ENCODE measurements at places on chromosomes 2 and 18. TPM values are rescaled to one million over a fixed set of nuclear protein-coding genes. Genes with fewer than 3 reads are reported as not detected.

- no peak for DNase-seq
These were observed 199.7 kb downstream of the TPGS2 start for GRCh38 chr18:36629138-36629530.

DNA sequence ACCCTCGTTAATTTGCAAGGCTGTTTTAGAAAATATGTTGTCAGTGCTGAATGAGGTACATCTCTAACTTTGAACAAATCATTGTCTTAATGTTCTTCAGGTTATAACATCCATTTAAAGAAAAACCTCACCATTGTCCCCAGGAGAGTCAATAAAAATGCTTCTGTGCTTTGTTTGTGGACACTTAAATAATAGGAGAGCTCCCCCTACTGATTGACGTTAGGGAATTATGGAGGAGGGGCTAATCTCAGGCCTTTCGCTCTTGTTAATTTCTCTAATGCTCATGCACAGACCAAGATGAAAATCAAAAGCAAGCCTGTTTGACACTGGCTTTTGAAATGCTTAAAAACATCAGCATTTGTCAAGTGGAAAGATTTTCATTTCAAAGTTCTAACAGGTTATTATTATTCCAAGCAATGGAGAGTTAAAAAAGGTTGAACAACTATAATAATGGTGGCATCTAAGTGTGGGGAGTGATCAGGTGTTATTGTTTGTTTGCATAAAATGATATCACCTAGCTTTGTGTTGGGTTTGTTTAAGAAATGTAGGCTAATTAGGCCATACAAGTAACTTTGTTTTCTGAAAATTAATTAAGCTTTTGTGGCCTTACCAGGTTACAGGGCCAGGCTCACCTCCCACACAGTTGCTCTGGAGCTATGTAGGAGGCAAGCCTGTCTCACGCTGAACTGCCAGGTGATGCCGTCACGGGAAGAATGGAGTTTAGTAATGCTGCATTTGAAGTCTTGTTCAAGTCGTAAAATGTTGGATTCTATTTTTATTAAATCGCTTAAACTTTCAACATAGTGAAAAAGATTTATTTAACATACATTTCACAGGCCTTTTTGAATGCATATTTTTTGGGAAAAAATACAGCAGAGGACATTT is 51.7 kb upstream of the SMIM21 start:
- peak; percentile 28 for DNase-seq

- DNase-seq: no peak
These were observed 242.4 kb downstream of the LPIN1 start for GRCh38 chr2:11988691-11989353.

- no peak for DNase-seq
These were observed 3.6 kb upstream of the KIAA2012 start for GRCh38 chr2:202069170-202070067.

Gene G6PC2
- total RNA-seq: not detected

DNA sequence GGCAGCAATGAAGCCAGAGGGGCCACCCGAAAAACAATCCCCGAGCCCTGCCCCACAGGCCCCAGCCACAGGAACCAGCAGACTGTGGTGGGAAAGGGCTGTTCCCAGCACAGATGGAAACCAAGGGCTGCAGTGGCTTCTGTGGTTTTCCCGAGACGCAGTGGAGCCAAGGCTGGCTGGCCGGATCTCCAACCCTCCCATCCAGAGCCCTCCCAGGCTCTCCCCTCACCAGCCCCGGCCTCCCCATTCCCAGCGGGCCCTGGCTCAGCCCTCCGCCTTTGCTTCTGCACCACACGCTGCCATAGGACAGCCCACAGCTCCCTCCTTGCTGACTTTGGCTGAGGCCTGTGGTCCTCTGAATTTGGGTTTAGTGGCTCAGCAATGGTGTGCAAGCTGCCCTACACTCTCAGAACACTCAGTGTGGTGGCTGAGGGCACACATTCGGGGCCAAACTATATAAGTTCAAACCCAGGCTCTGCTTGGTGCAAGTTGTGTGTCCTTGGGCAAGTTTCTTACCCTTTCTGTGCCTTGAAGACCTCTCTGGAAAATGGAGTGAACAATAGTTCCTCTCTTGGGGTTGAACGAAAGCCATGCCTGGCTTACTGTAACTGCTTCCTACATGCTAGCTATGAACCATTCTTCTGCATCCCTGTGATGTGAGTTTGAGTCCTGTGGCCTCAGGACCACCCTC is 200.1 kb downstream of the SMAD7 start:
- DNase-seq: no peak

GRCh38 chr2:43000242-43001054 is 208.1 kb upstream of the HAAO start:
- DNase-seq: no peak

DNA sequence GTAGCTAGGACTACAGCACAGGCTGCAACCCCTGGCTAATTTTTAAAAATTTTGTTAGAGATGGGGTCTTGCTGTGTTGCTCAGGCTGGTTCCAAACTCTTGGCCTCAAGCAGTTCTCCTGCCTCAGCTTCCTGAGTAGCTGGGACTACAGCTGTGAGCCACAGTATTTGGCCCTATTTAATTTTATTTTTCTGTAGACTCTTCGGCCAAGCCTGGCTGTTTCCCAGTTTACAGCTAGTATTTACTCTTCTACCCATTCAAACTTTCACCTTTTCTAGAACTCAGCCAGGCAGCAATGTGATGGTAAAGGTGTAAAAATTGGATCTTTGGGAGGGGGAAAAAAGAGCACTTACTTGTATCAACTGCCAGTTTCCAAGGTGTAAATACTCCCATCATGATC is 35.3 kb downstream of the SH3RF3 start:
- DNase-seq: no peak

DNA sequence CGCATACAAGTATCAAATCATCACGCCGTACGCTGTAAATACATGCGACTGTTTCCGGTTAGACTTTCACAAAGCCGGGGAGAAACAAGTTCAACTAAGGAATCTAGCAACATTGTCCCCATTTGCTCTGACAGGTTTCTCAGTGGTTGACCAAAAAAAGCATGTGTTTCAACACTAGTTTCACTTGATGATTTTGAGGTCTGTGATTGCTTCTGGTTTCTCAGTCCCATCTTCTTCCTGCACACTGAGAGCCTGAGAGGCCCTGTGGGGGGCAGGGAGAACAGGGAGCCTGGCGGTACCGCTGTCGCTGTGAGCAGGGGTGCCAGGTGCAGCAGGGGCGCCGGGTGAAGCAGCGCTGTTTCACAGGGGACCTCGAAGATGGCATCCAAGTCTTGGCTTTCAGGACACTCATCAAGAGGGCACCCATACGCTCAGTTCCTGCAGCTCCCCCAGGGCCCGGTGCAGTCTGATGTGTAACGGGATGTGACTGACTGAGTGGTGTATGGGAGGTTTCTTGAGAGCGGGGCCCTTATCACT is 270.9 kb downstream of the TWIST2 start:
- DNase-seq: no peak

Gene PDE11A
- 0.57 TPM for total RNA-seq

- DNase-seq: no peak
These were observed 1.5 kb downstream of the FSHR start for GRCh38 chr2:49152824-49153223.

DNA sequence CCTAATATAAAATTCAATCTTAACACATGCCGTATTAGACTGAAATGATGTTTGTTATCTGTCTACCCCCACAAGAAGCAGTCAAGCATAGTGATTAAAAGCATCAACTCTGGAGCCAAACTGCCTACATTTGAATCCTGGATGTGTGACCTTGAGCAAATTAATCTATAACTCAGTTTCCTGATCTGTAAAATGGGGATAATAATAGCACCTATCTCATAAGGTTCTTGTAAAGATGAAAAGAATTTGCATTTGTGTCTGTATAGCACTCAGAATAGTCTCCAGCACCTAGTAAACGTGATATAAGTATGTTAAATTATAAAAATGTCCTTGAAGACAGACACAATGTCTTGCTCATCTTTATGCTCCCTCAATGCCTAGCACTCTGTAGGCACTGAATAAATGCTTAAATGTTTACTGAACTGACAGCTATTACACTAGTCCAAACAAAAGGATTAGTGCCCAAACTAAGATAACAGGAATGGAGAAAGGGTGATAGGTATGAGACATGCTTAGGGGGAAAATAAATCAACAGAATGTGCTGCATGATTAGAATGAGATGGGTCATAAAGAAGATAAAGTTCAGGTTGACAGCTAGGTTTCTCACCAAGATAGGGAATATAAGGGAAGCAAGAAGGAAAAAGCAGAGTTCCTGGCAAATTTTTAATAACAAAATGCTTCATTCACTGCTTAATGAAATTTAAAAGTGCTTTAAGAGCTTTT is 180.6 kb downstream of the ATAD2B start:
- no peak for DNase-seq

GRCh38 chr2:238220274-238220891 is 16.9 kb upstream of the ILKAP start:
- no peak for DNase-seq

Gene DUSP11
- total RNA-seq: 39.5 TPM

DNA sequence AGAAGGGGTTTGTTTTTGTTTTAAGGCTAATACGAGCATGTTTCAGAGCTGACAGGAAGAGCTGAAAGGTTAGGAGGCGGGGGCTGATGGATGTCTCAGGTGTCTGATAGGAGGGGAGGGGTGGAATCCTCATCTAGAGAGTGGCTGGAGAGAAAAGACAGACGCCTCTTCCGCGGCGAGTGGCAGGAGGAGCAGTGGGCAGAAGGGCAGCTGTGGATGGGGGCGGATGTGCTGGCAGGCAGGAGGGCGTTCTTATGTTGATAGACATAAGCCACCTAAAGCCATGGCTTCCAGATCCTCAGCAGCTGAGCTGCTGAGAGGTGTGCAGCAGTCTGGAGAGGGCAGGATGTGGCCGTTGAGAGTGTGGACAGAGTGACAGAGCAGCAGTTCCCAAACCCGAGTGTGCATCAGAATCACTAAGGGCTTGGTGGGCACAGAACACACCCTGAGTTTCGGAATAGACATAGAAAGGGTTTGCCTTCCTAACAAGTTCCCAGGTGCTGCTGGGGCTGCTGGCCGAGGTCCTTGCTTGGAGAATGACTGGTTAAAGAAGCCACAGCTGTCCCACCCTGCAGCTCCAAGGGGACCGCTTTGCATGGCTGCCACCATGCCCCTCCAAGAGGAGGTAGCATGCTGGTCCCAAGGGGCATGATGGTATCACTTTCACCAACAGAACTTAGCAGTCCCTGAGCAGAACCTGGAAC is 3.0 kb upstream of the ITM2C start:
- DNase-seq: no peak

DNA sequence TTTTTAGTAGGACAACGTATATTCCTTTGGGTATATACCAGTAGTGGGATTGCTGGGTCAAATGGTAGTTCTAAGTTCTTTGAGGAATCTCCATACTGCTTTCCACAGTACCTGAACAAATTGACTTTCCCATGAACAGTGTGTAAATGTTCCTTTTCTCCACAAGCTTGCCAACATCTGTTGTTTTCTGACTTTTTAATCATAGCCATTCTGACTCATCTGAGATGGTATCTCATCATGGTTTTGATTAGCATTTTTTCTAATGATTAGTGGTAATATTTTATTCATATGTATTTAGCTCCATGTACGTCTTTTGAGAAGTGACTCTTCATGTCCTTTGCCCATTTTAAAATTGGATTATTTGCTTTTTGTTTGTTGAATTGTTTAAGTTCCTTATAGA is 58.4 kb upstream of the CERS6 start:
- no peak for DNase-seq

GRCh38 chr2:176269319-176270099 is at the start of gene MTX2:
Gene MTX2 (plus strand): TSS chr2:176269442. CDS start chr2:176269630, 188 bp downstream.
- peak; percentile 84 for DNase-seq

GRCh38 chr18:21507913-21508701 is 92.4 kb downstream of the ESCO1 start:
- no peak for DNase-seq

GRCh38 chr2:6535572-6535971 is 330.1 kb downstream of the CMPK2 start:
- DNase-seq: no peak

DNA sequence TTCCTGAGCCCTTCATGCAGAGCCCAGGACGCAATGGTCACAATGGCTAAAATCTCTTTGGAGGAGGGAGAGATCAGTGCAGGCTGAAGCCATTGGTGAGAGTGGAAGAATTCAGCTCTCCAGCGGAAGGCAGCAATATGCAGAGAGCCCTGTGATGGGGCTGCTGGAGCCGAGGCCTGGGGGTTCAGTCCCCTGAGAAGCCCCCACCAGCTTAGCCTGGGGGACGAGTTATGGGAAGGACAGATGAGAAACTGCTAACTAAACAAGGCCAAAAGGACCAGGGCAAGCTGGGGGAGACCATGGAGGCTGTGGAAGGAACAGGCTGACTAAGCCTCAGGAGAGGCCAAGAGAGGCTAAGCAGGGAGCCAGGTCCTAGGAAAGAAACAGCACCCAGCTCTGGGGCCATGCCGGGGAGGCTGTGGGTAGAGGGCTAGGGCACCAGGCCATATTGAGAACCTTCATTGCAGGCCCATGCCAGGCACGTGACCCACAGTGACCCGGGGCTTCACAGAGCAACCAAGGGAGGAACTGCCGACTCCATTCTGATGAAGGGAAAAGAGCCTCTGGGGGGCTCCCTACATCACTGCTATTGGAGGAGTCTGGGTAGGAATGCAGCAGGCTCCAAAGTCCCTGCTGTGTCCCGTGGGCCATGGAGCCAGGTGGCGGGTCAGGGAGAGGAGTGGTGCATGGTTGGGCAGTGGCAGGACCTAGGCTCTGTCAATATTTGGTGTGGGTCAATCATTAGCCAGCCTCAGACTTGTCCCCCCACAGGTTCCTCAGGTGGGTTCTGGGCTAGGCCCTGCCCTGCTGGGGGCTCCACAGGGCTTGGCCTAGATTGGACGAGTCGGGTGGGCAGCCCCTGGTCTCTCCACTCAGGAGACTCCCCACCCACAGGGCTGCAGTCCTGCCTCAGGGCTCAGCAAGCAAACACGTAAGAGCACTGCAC is 19.8 kb downstream of the PROC start:
- DNase-seq: no peak

DNA sequence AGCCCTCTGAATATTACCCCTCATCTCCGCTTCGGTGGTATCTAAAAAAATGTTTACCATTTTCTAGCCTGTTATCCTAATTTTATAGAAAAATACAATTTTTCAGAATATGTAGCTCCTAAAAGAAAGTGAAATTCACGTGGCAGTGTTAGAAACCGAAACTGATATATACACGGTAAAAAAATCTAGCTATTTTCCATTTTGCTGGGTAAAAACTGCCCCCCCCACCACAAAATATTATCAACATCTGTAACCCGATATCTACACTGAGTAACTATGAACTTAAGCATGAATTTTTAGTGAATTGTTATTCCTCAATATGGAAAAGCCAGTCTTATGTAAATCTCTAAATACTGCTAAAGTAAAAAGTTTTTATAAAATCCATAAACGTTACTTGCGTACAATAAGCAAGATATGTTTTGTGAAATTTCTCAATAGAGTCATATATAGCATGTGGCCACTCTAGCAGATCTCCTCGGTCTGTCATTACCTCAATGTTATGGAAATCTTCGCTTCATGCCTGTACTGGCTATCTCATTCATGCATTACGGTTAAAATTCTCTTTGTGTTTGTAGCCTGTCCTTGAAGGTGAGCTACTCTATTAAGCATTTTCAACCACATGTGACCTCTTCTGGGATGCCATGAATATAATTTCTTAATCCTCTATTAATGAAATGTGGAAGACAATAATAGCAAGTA is 524.2 kb downstream of the TRIB2 start:
- no peak for DNase-seq

All from Caki2 (cell line).